ENCODE measurements at places on chromosomes 1 and 21.

DNA sequence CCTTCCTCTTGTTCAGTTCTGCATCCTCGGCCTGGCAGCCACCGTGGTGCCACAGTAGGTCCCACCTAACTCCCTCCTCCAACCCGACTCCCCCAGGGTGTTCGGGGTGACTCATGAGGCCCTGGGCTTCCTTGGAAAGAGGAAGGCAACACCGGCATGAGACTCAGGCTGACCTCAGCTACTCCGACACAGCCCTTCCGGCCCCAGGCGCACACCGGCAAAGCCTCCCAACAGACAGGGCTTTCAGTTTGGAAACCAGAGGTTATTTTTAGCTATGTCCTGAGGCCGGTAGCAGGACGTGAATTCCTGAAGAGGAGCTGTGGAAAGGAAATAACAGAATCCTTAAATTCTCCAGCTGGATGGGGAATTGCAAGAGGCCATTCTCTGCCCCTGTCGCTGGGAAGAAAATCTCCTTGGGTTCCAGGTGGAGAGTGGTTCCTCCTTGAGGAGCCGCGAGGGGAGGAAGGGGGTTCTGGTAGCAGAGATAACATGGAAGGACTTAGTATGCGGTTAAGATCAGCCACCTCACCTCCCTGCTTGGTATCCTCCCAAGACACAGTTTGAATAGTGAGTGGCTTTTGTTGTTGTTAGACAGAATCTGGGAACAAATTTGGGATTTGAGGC, 24.4 kb downstream of the PLXNA2 start:
- DNase-seq, result no peak

DNA sequence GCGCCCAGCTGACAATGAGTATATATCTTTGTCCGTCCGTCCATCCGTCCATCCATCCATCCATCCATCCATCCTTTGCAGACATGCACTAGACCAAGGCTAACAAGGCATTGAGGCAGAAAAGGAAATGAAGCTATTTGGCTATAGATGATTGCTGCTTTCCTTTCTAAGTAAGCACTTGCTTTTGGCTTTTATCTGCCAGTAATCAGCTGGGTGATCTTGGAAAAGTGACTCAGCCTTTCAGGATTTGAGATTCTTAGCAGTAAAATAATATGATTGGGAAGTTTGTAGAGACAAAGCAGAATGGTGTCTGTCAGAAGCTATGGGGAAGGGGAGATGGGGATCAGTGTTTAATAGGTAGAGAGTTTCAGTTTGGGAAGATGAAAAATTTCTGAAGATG, 22.7 kb downstream of the ZFYVE9 start:
- DNase-seq, result no peak

- DNase-seq, result no peak
Observed at GRCh38 chr1:212594640-212595039, 13.9 kb upstream of the ATF3 start.

DNA sequence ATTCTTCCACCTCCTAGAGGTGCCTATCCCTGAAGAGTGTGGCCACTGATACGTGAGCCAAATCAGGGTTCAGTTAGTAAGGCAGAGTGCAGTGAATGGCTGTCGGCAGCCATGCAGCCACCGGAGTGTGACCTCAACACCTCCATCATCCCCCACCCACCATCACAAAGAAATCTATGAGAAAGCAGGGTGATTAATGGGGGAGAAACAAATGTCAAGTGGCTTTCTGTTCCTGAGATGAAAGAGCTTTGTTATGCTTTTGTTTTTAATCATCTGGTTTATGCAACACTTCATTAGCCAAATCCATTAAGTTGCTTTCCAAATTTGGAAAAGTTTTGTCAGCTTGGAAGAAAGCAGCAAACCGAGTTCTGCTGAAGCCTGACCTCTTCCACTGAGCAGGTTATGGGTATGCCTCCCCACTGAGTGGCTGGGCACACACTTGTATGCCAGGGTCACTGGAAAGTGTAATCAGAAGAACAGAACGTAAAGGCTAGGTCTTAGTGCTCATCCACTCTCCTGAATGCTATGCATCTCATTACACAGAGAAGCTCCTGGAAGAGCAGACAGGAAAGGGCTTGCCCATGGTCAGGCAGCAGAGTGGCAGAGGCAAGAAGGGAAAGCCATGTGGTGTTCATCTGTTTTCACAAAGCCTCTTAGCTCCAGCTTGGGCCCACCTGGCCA, 57.1 kb upstream of the ATP1B1 start:
- DNase-seq, result no peak

DNA sequence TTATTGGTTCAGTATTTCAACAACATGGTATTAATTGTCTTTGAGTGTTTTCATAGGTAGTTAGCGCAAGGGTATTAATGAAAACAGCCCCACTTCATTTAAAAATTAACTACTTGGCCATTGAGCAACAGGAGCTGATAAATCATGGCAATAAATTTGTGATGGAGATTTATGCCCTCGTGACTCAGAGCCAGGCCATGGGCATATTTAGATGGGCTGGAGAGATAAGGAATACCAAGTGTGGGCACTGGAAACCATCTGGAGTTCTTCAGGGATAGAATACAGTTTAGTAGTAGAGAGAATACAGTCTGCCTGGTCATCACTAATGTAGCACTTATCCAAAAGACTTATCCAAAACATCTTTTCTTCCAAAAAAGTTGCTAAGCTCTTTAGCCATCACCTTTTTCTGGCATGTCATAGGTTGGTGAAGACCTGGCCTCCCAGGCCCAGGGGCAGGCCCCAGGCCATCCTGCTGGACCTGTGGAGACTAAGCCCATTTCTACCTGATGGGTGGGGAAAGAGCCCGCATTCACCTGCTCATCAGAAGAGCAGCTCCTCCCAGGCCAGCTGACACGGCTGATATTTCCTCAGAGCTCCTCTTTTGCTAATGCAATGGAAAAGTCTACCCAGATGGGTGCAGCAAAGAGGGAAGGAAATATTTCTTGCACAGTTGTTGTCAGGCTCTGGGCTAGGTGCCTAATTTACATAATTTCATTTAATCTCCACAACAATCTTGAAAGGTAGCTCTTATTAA, 238.0 kb downstream of the TM2D1 start:
- no peak for DNase-seq

DNA sequence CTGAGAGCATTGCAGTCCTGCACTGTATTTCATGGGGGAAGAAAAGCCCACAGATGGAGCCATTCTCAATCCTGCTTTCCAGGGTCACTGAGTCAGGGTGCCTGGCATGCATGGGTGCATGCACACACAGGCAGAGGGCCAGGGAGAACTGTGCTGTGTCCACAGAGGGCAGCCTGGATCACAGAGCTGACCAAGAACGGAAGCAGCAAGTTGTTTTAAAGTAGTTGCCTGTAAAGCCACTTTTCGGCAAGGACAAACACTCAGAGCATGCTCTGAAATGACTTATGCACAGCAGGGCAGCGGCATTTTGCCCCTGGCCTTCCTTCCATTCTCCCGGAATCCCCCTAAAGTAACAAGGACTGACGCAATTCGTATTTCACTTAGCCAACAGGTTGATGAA, 3.6 kb downstream of the ERG start:
- no peak for DNase-seq

- DNase-seq, result no peak
Observed at GRCh38 chr1:182841368-182841988, 2.3 kb downstream of the DHX9 start.

- no peak for DNase-seq
Observed at GRCh38 chr1:89360716-89361115, 3.1 kb upstream of the GBP6 start.

Data from T-helper 1 cell (primary cell).